ENCODE measurements at places on chromosomes 16 and 17.

- DNase-seq, result no peak
These were observed 14.3 kb downstream of the LITAF start for GRCh38 chr16:11572301-11572995.

DNA sequence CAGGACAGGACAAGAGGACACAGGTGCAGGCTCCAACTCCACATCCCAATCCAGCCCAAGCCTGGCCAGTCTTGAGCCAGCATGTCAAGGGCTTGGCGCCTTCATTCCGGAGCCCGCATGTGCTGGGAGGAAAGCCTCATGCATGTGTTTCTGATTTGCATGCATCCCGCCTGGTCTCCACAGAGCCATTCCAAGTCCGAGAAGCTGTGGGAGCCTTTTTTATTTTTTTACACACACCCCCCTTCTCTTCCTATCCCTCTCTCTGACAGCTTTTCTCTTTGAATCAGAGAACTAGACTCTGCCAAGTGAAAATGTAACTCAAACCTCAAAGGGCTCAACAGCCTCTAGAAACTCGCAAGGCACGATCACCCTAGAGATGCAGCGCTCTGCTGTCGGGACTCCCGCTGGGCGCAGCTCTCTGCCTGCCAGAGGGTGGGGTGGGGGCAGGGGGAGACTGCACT, 45.1 kb downstream of the NOG start:
- DNase-seq, result no peak

DNA sequence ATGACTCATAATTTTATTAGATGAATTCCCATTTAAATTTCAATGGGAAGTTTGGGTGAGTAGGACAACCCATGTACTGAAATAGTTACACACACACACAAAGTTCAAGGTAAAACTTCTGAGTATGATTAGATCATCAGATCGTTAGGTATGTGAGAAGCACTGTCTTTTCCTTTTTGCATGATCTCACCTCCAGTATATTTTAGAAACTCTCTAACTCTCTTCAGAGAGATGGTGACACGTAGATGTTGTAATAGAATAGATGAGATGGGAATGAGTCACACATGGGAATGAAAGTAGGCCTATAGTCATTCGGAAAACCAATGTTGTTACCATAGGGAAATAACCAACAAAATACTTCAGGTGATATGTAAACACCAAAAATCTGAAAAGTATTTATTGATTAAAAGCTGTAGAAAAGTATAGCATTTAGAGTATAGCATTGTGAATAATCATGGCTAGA, 22.2 kb downstream of the KRT23 start:
- peak; percentile 90 for DNase-seq

- peak; percentile 67 for DNase-seq
These were observed at the start of gene HYDIN for GRCh38 chr16:71230122-71230845. HYDIN (minus strand) TSS chr16:71230722; CDS start chr16:71186895, 43,827 bp downstream.

- no peak for DNase-seq
These were observed 45.2 kb upstream of the LCMT1 start for GRCh38 chr16:25066426-25066746.

GRCh38 chr16:11794996-11795886, 1.8 kb downstream of the ZC3H7A start:
- no peak for DNase-seq

- DNase-seq, result no peak
These were observed 10.4 kb downstream of the IFT140 start for GRCh38 chr16:1601489-1601888.

GRCh38 chr17:48162306-48162934, 54.9 kb downstream of the SNX11 start:
- peak; percentile 18 for DNase-seq

- no peak for DNase-seq
These were observed 16.2 kb downstream of the KIF19 start for GRCh38 chr17:74342224-74342623.

DNA sequence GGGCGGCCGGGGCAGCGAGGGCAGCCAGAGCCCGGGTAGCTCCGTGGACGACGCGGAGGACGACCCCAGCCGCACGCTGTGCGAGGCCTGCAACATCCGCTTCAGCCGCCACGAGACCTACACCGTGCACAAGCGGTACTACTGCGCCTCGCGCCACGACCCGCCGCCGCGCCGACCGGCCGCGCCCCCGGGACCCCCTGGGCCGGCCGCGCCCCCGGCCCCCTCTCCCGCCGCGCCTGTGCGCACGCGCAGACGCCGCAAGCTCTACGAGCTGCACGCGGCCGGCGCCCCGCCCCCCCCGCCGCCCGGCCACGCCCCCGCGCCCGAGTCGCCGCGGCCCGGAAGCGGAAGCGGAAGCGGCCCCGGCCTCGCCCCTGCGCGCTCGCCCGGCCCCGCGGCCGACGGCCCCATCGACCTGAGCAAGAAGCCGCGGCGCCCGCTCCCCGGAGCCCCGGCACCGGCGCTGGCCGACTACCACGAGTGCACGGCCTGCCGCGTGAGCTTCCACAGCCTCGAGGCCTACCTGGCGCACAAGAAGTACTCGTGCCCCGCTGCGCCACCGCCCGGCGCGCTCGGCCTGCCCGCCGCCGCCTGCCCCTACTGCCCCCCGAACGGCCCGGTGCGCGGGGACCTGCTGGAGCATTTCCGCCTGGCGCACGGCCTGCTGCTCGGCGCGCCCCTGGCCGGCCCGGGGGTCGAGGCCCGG, 36.1 kb upstream of the ZC3H18 start:
- DNase-seq, result peak; percentile 76

DNA sequence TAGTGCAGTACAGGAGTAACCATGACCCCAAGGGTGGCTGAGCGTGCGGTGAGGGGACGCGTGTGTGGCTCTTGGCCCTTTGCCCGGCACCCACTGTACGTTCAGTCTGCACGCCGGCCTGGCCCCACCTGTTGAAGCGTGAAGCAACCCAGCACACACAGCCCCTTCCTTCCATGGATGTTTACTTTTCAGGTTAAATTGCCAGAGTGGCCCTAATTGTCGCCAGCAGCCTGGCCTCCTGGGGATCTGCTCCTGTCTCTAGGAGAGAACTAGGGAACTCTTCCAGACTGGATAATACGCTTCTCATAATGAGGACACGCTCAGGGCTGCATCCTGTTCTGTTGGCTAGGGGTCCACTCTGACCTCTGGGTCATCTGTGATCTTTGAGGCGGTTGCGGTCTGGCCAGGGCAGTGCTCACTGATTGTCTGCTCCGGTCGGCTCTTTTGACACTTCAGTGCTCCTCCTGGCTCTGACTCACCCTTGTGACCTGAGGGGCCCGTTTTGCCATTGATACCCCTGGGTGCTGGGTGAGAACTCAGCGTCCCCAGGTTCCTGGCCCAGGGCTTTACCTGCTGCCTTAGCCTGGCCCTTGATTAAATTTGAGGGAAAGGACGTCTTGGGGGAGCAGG, 27.7 kb downstream of the TPSG1 start:
- no peak for DNase-seq

DNA sequence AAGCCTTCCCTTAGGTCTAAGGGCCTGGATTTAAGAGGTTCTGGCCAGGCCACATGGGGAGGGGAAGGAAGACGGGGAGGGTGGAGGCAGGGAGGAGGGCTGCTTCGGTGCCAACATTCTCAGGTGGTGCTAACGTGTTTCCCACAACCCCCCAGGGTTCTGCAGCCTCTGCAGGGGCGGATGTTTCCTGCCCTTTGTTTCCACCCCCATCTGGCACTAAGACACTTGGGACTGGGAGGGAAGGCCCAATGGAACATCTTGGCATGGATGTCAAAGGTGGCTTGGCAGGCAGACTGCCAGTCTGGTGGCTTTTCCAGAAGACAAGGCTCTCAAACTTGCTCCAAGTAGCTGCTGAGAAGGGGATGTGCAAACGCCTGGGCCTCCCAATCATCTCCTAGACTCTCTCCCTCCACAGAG, 12.7 kb downstream of the HIC1 start:
- no peak for DNase-seq

DNA sequence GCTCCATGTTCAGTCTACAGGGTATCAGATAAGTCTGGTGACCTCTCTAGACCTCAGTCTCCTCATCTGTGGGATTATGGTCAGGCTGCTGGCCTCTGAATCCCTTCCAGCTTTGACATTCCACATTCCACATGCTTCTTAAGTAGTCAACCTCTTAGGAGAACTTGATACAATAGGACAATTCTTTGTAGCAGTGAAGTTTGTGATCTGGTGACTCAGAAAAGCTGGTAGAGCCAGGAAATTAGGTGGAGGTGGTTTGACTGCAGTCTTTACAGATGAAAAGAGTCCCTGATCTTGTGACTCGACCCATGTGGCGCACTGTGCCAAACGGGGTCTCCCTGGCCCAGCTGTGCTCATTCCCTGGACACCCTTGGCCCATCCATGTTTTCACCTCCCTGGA, 147.8 kb downstream of the NTN1 start:
- DNase-seq, result no peak

GRCh38 chr16:67733734-67734470, 14.8 kb upstream of the GFOD2 start:
- no peak for DNase-seq

DNA sequence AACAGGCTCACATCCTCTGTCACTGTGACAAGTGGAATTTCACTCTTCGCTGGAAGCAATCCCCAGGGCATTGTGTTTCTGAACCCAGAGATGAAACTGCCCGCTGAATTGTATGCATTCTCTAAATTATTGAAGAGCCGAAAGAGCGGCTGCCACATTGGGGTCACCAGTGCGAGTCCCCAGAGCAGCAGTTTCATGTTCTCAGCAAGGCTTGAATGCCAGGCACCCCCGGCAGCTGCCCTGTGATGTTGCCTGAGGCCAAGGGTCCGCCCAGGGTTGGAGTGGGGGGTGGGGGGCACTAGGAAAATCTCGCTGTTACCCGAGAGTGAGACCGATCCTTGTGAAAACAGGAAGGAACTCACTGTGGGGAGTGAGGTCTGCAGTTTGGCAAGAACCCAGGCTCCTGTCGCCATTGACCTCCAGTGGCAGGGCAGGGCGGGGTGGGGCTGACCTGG, 20.7 kb upstream of the BCAR1 start:
- DNase-seq, result no peak

GRCh38 chr16:57815987-57816745, 13.9 kb upstream of the KIFC3 start:
- DNase-seq, result peak; percentile 62

DNA sequence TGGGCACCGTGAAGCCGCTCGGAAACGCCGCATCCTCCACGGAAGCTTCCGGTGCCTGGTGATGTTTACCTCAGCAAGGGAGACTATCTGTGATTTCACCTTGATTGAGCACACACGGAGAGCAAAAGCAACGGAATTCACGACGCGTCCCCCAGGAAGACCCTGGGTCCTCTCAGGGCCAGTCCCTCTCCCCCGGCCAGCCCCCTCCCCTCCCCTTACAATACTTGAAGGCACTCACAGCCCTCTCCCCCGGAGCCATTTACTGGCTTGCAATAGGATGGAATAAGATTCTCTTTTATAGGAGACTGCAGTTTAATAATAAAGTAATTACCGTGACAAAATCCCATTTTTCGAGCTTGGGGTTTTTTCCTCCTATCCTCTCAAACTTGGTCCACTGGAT, 104.7 kb downstream of the ENGASE start:
- DNase-seq, result no peak

GRCh38 chr16:52552643-52553042, 5.7 kb upstream of the TOX3 start:
- peak; percentile 27 for DNase-seq

GRCh38 chr16:59259074-59259949, 525.2 kb upstream of the GOT2 start:
- DNase-seq, result no peak

GRCh38 chr16:12166271-12166670, 189.7 kb downstream of the SNX29 start:
- DNase-seq, result no peak

GRCh38 chr16:79587897-79588296, 12.6 kb downstream of the MAF start:
- DNase-seq, result no peak

Measured in A549 (cell line).